Trophoblast cell (in vitro differentiated cells and primary cell): ENCODE measurements at places on chromosomes 2 and 18.

DNA sequence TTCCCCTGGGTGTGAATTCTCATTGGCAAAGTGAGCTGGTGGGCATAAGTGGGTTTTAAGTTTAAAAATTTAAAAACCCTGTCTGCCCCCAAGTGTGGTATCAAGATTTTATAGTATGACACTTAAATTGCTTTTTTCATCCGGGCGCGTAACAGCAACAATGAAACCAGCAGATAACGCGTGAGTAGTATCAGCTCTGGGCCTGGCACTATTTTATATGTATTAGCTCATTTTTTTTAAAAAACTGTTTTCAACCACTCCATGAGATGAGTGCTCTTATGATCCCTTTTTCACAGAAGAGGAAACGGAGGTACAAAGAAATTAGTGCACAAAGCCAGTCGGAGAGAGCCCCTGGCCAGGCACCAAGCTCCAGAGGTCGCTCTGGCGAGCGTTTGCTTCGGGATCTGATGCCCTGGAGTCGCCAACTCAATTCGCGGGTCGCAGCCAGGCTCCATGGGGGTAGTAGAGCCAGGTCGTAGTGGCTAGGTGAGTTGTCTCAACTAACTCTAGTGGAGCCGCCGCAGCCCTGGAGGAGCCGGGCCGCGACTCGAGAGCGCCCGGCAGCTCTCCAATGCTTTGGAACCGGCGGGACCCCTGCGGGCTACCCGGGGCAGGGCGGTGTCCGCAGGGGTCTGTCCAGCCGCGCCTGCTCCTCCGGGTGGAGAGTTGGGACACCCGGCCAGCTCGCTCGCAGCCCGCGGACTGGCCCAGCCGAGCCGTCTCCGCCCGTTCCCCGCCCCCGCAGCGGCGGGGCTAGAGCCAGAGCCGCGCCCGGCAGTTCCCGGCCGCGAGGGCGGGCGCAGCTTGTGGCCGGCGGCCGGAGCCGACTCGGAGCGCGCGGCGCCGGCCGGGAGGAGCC, at the start of gene IL1R1:
TSS of gene IL1R1 (plus strand) at position 777 of the 859 bp plus-strand sequence. CDS start 14,979 bp downstream, outside the sequence.
- peak; percentile 88 for DNase-seq

GRCh38 chr2:148802448-148803220, 72.4 kb upstream of the KIF5C start:
- no peak for DNase-seq

DNA sequence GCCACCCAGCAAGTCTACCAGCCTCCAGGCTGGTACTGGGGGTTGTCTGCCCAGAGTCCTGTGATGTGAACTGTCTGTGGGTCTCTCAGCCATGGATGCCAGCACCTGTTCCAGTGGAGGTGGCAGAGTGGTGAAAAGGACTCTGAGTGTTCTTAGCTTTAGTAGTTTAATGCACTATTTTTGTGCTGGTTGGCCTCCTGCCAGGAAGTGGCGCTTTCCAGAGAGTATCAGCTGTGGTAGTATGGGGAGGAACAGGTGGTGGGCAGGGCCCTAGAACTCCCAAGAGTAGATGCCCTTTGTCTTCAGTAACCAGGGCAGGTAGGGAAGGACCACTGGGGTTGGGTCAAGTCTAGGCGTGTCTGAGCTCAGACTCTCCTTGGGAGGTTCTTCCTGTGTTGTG, 356.7 kb downstream of the STK39 start:
- DNase-seq: no peak

DNA sequence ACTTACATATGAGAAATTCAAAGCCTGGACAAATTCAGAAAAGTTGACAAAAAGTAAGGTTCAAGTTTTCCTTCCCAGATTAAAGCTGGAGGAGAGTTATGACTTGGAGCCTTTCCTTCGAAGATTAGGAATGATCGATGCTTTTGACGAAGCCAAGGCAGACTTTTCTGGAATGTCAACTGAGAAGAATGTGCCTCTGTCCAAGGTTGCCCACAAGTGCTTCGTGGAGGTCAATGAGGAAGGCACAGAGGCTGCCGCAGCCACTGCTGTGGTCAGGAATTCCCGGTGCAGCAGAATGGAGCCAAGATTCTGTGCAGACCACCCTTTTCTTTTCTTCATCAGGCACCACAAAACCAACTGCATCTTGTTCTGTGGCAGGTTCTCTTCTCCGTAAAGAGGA, 17.0 kb downstream of the SERPINB8 start:
- DNase-seq: no peak

DNA sequence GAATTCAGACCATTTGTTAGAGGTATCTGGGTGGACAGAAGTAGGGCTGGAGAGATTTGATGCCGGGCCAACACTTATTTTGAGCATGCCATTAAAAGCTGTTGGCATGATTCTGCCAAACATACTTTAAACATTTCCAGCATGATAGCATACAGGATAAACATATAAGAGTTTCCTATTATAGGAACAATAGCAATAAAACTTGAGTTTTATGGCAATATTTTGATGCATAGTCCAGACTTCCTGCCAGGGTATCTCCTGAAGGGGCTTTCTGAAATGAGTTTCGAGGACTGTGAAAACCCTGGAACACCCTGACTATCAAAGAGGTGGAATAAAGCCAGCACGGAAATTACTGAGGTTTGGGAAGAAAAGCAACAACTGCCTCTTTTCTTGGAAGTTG, 1398.0 kb upstream of the NXPH2 start:
- DNase-seq: no peak

DNA sequence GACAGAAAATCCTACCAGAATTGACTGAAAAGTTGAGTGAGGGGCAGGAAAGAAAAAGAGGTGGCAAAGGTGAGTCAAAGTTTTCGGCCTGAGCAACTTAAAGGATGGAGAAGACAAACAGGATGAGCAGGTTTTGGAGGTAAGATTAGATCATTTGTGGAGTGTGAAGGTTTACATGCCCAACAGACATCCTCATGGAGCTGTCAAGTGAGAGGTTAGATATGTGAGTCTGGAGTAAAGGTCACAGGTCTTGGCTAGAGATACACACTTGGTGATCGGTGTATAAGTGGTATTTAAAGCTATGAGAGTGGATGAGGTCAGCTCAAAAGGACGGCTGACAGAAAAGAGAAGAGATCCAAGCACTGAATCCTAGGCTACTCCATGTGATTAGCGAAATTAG, 11.1 kb upstream of the MYL12A start:
- DNase-seq: peak; percentile 65

- no peak for DNase-seq
These were observed 41.0 kb downstream of the DIPK1C start for GRCh38 chr18:74416124-74416523.

DNA sequence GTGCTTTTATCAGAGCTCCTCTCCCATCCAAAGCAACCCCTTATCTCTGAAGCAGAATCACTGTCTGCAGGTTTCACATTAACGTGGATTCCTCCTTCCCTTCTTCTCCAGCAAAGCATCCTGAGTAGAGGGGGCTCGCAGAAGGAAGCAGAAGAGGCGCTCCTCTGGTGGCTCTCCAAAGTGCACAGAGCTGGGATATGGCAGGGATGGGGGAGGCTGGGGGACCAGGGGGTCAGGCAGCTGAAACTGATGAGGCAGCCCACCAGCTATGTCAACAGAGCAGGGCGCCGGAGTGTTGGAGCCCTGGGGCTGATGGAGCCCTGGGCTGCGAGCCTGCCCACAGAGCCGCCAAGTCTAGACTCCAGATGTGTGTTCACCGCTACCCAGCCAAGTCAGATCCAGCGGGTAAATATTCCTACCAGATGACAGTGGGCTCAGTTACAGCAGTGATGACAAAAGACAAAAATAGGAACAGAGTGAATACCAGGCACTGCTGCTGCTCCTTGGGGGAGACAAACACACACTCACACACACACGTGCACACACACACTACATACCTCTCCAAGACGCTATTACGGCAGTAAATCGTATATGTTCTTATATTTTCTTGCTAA, 678.3 kb upstream of the ID2 start:
- DNase-seq: peak; percentile 7

GRCh38 chr2:100903534-100904258, 83.8 kb downstream of the NPAS2 start:
- DNase-seq: peak; percentile 86

GRCh38 chr2:11009891-11010290, 98.2 kb downstream of the KCNF1 start:
- DNase-seq: no peak

DNA sequence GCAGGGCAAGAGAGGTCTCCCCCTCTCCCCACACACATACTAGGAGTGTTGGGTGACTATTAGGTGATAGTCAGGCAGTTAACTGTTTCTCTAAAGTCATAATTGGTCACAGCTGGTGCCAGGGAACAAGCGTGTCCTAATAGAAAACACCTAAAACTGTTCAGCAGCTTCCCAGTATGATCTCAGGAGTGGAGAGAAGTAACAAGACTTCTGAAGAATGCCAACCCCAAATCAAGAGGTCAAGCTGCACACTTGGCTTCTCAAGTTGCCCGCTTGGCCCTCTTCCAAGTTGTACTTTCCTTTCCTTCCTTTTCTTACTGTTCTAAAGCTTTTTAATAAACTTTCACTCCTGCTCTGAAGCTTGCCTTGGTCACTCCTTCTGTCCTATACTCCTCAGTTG, 22.4 kb upstream of the STAT1 start:
- DNase-seq: no peak

GRCh38 chr2:43030551-43031307, 195.7 kb downstream of the ZFP36L2 start:
- no peak for DNase-seq

- DNase-seq: no peak
These were observed 61.2 kb upstream of the MRPS9 start for GRCh38 chr2:104976603-104977120.

GRCh38 chr2:20065885-20066602, 14.6 kb upstream of the LAPTM4A start:
- no peak for DNase-seq

- no peak for DNase-seq
These were observed 3.0 kb downstream of the PCARE start for GRCh38 chr2:29071032-29071975.

DNA sequence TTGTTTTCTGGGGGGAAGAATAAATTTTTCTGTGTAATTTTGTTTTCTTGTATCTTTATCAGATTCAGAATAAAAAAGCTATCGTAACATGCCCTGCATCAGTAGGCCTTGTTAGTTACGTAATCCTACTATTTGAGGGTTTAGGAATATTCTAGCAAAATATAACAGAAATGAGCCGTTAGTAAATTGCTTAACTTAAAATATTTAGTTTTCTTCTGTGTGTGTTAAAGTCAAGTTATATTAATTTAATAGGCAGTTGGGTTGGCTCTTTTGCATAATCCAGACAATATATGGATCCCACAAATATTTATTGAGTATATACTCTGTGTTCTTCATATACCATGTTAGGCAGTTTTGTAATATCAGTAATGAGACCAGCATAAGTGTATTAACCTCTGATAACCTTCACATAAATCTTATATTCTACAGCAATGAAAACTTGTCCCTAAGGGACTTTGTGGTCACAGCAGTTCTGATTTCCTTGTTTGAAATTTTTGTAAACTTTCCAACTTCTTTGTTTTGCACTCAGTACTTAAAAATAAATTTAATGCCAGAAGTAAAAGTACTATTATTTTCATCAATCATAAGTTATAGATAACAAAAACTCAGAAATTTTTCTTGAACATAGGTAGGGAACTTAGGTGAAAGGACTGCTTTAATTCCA, 151.9 kb downstream of the FMNL2 start:
- no peak for DNase-seq

GRCh38 chr18:71809711-71810110, 734.4 kb downstream of the CBLN2 start:
- DNase-seq: no peak

- peak; percentile 15 for DNase-seq
These were observed 748 bp upstream of the ZNF804A start for GRCh38 chr2:184597571-184597991.

GRCh38 chr2:192416060-192416459, 221.3 kb upstream of the TMEFF2 start:
- DNase-seq: no peak

GRCh38 chr2:163135256-163135655, 296.7 kb upstream of the KCNH7 start:
- no peak for DNase-seq

GRCh38 chr18:35095983-35096676, 54.9 kb downstream of the MAPRE2 start:
- peak; percentile 57 for DNase-seq

GRCh38 chr18:63135101-63135500, 184.5 kb downstream of the BCL2 start:
- DNase-seq: no peak

- DNase-seq: no peak
These were observed 94.0 kb downstream of the VRK2 start for GRCh38 chr2:58140508-58141072.
